ENCODE measurements at places on chromosomes 5 and 9.

DNA sequence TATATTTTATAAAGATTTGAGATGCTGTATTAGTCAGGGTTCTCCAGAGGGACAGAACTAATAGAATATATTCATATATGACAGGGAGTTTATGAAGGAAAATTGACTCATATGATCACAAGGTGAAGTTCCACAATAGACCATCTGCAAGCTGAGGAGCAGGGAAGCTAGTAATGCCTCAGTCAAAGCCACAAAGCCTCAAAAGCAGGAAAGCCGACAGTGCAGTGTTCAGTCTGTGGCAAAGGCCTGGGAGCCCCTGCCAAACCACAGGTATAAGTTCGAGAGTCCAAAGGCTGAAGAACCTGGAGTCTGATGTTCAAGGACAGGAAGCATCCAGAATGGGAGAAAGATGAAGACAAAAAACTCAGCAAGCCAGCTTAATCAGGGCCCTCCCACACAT, 382.2 kb downstream of the LRRC70 start:
- ATAC-seq: no peak

- ATAC-seq: peak; percentile 91
Measured at GRCh38 chr5:111313017-111313724, 89.0 kb downstream of the CAMK4 start.

GRCh38 chr5:17069995-17070511, 134.0 kb upstream of the MYO10 start:
- ATAC-seq: no peak

DNA sequence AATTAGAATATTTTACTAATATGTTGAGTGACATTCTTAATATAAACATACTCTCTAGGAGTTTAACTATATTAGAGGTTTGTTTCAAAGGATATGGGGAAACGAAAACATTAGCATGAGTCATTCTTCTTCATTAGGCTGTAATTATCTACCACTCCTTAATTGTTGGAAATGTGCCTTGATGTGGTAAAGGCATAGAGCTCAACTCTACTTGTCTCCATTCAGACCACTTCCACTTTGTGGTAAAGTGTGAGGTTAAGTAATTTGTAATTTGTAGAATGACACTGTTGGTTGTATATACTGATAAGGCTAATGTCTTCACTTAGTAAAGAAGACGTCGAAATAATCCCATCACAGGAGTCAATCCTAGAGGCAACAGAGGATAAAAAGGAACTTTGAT, 58.1 kb downstream of the HAPLN1 start:
- ATAC-seq: no peak

DNA sequence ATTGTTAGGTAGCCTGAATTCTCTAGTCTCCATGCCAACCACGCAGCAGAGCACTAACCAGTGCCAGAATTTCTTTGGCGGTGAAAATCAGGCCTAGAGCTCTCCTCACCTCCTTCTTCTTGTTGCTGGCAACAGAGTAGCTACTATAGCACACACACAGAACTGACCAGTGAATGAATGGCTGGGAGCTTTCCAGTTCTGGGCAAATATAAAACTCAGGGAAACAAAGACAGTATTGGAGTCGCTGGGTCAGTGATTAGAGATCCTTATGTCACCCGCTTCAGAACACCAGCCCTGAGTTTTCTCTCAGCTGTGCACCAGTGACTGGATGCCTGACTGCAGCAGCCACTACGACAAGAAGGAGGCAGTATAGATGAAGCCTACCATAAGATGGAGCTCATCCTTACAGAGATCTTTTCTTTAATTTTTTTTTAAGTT, 26.9 kb upstream of the FEM1C start:
- no peak for ATAC-seq

DNA sequence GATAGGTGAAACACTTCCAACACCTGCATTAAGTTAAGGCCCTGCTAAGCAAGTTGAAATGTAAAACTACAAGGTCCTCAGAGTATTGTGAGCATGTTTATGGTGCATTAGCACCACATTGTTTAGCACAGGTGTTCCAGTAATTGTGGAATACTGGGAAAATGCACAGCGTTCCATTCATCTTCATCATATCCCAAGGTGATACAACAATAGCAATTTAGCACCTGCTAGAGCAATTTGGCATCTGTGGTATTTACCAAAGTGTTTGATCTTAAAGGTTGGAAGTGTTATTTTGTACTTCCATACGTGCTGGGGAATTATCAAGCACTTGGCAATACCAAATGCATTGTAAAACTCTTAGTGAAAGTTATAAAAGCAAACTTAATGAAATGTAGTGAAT, 266.8 kb downstream of the CYLC2 start:
- no peak for ATAC-seq

- ATAC-seq: no peak
Measured at GRCh38 chr5:38330207-38330606, 71.8 kb downstream of the EGFLAM start.

GRCh38 chr9:965497-965896, 11.0 kb upstream of the DMRT3 start:
- no peak for ATAC-seq

DNA sequence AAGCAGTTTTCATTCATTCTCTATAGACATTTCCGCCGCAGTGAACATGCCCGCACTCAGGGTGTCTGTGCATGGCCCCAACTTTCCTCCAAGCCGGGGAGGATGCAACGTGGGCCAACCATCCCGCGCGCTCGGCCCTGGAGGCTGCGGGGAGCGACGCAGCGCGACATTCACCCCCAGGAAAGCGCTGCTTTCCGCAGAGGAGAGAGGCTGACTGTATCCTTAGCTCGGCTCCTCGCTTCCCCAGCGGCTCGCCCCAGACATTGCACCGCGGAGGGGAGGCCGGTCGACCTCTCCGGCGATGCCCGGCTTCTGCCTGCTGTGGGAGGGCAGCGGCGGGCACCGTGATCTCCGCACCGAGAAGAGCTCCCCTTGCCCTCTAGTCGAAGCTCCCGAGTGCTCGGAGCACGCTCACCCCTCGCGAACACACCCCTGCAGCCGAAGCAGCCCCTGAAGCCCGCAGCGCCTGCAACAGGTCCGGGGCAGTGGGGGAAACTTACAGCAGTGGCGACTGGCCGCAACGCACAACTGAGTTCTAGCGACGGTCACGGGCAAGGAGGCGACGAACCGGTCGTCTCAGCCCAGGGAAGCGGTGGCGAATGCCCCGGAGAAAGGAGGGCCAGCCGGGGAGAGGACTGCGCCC, 600 bp downstream of the ENC1 start:
- ATAC-seq: peak; percentile 56

DNA sequence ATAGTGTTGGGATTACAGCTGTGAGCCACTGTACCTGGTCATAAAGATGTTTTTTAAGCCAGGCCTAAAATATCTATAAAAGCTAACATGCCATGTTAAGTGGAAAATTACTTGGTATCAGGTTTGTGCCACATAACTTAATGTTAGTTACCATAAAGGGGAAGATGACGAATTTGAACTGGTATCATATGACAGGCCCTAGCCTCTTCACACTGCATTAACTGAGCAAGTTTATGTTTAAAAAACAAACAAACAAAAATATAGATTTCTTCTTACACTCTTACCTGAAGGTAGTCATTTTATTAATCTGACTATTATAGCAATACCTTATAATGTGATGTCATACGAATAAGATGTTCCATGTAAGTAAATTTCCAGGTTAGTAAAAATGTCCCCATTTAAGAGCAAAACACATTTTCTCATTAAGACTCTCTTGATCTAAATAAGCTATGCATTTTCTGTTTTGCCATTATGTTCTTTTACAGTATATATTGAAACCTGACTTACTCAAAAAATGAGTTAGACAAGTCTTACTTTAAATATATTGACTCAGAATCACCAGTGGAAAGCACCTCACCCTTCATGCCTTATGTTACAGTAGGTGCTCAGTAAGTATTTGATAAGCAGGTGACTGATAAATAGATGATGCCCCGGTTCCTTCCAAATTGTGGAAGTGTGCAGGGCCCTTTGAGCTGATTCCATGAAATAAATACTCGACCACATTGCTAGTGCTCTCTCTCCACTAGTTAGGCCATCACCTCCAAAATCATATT, 125.4 kb downstream of the CDC42SE2 start:
- peak; percentile 75 for ATAC-seq

- ATAC-seq: no peak
Measured at GRCh38 chr9:87800456-87800855, 74.5 kb downstream of the CTSL start.

DNA sequence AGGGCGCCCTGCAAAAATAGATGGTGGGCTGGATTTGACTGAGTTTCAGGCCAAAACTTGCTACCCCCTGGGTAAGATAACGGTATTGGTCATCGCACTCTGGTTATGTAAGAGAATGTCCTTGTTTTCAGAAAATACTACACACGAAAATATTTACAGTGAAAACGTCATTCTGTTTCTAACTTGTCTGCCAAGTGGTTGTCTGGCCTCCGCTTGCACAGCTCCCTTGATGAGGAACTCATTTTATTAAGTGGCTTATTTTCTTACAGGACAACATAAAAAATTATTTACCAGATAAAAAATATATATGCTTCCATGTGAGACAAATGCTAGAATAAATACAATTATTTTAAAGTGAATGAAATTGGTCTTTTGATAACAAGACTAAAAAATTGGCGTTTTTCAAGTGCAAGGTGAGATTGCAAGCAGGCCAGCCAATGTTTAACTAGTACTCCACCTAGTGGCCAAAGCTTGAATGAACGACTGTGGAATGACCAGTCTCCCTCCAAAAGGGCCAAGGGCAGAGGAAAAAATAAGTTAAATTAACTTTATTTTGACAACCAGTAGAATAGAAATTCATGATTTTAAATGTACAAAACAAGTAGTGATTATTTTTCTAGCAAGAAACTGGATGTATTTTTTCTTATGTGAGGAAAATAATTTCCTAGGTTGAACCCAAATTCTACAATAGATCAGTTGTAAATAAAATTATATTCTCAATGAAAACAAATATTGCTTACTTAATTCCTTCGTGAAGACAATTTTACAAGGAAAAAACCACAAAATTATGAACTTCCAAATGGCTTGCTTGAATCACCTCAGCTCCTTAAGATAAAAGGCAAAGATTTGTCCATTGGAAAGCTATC, 93.2 kb downstream of the ZFAND5 start:
- ATAC-seq: peak; percentile 48

DNA sequence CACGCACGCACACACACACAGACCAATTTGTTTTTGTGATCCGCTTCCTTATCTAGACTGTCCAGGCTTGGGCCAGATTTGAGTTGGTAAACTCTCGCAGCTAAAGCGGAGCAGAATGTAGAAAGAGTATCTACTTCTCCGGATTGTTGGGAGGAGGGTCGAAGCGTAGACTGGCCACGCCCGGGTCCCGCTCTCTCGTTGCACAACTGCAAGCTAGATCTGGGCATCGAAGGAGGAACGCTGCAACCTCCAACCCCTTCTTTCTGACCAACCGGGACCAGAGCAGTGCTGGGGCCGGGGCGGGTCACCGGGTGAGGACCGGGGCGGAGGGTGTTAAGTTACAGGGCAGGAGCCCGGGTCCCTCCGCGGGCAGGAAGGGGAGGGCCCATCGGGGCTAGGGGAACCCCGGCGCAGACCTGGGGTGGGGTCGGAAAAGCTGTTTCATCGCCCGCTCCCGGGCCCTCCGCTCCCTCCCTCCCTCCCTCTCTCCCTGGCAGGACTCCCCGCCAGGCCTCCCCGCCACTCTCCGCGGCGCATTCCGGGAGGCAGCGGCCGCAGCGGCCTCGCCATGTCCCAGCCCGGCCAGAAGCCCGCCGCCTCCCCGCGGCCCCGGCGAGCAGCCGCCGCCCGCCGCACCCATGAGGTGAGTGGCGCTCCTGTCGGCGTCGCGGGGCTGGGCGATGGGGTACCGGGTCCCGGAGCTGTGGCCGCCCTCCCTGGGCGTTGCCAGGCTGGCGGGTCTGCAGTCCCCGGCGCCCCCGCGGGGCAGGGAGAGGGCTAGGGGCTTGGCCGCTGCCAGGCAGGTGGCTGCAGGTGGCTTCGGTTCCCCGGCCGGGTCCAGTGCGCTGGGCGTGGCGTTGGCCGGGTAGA, at the start of gene CAST:
Gene CAST, plus strand, starts transcription at position 522 of the 870 bp plus-strand sequence. Its CDS starts 47 bp downstream, at position 569.
- ATAC-seq: peak; percentile 74

- ATAC-seq: no peak
Measured at GRCh38 chr5:91420879-91421278, 37.8 kb upstream of the ARRDC3 start.

GRCh38 chr5:92944903-92945604, 636.0 kb downstream of the NR2F1-AS1 start:
- no peak for ATAC-seq

DNA sequence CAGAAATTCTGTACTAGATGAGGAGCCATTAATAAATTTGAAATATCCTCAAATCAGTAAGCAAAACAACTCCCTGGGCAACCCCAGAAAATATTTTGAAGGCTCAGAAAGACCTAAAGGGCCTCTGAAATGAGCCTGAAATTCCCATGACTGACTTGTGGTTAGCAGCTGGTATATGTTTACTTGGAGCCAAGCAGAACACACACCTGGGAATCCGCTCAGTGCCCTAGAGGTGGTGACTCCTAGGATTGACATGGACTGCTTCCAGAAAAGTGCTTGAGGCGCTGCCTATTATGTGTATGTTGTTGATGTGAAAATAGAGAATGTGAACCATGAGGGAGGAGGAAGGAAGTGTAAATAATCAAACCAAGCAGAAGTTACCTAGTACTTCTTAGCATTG, 14.7 kb downstream of the RFK start:
- no peak for ATAC-seq

DNA sequence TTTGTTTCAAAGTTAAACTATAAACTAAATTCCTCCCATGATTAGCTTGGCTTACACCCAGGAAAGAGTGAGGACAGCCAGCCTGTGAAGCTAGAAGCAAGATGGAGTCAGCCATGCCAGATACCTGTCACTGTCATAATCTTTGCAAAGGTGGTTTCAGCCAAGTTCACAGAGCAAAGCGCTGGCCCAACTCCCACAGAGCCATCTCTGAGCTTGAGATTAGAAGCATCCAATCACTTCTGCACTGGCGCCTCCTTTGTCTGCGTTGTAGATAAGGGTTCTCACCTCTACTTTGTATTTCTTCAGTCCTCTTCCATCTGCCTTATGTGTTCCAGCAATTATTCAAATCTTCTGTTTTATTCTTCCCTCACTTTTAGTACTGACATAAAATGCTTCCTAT, 119.4 kb upstream of the ACO1 start:
- no peak for ATAC-seq

GRCh38 chr5:36728697-36729543, 122.5 kb downstream of the SLC1A3 start:
- ATAC-seq: peak; percentile 57

- no peak for ATAC-seq
Measured at GRCh38 chr9:124013309-124014210, 2.0 kb downstream of the LHX2 start.
